ENCODE measurements at places on chromosomes 11 and 22. TPM values are rescaled to one million over a fixed set of nuclear protein-coding genes. Genes with fewer than 3 reads are reported as not detected.
A peak's percentile ranks its signal among the peaks of the same experiment; 100 is the strongest.

The FGF3 gene
- not detected for total RNA-seq

- peaks cover 5% of the 10 kb centered on the region for H3K36me3 ChIP-seq
- H3K4me3 ChIP-seq: no peak overlapping the region
- no peak for DNase-seq
- no peak overlapping the region for H3K27ac ChIP-seq
- H3K4me1 ChIP-seq: no peaks in the 10 kb centered on the region
These were observed 10.3 kb downstream of the PIK3C2A start for GRCh38 chr11:17197431-17197898.

GRCh38 chr22:40204321-40205116 lies 26.8 kb downstream of the TNRC6B start:
- no peaks in the 10 kb centered on the region for H3K27me3 ChIP-seq
- no peak overlapping the region for H3K4me3 ChIP-seq
- no peaks in the 10 kb centered on the region for H3K36me3 ChIP-seq
- peak overlapping the region; percentile 94 for H3K27ac ChIP-seq
- no peak for DNase-seq

GRCh38 chr11:827897-828192 lies at the start of gene CRACR2B:
CRACR2B (plus strand) TSS chr11:827919; CDS start chr11:828608, 689 bp downstream.
- H3K36me3 ChIP-seq: peaks cover 3% of the 10 kb centered on the region
- peak within 1 kb of the TSS; percentile 89 for H3K4me3 ChIP-seq
- no peak within 1 kb of the TSS for H3K27ac ChIP-seq
- H3K27me3 ChIP-seq: peaks cover 36% of the 10 kb centered on the region
- no peak for DNase-seq

DNA sequence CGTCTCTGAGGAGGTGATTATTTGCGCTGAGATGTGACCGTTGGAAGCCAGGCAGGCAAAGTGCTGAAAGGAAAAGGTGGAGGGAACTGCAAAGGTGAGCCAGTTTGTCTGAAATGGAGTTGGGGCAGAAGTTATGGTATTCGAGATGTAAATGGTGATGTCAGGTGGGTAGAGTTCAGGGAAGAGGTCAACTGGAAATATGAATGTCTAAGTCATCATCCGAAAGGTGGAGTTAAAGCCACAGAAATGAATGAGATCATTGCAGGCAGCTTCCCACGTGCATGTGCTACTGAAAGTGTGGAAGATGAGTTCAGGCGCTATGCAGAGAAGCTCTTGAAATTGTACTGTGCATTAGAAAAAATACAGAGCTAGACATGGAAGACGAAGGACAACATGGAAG lies 2.2 kb upstream of the BPIFC start:
- peaks cover 34% of the 10 kb centered on the region for H3K27me3 ChIP-seq
- H3K27ac ChIP-seq: no peak overlapping the region
- H3K36me3 ChIP-seq: no peaks in the 10 kb centered on the region
- H3K4me3 ChIP-seq: no peak overlapping the region
- DNase-seq: no peak

The OR52H1 gene
- total RNA-seq: not detected

GRCh38 chr11:95563173-95563572 lies 226.4 kb downstream of the FAM76B start:
- H3K4me3 ChIP-seq: no peak overlapping the region
- H3K4me1 ChIP-seq: peaks cover 27% of the 10 kb centered on the region
- H3K27me3 ChIP-seq: peaks cover 9% of the 10 kb centered on the region
- no peaks in the 10 kb centered on the region for H3K36me3 ChIP-seq

GRCh38 chr22:38753948-38754750 lies 1.6 kb downstream of the SUN2 start:
- DNase-seq: no peak
- H3K27ac ChIP-seq: peak overlapping the region; percentile 58
- peaks cover 74% of the 10 kb centered on the region for H3K4me1 ChIP-seq
- peak overlapping the region; percentile 93 for H3K4me3 ChIP-seq
- peaks cover 18% of the 10 kb centered on the region for H3K36me3 ChIP-seq

The TMEM121B gene
- total RNA-seq: 0.07 TPM

DNA sequence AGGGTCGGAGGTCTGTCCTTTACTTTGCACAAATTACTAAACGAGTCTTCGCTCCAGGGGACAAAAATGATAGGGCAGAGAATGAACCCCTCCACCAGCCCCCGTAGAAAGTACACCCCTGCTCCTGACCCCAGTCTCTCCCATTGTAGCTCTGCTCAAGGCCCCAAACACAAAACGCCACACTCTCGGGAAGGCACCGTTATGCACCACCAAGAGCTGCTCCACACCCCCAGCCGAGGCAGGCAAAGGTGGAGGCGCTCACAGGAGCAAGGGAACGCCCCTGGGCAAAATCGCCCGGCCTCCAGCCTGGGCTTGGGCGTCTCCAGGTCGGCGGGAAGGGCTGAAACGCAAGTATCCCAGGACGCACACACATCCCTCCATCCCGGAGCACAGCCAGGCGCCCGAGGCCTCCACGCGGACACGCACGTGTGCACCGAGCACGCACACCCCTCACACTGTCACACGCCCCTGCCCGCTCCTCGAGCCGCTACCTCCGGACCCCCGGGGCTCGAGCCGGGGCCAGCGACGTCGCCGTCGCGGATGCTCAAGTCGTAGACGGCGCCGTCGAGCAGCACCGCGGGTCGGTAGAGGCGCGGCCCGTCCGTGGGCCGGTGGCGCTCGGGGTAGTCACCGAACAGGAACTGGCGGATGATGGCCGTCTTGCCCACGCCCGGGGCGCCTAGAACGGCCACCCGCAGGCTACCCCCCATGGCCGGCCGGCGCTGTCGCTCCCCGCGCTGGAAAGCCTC lies 786 bp downstream of the RASL10A start:
- H3K27ac ChIP-seq: no peak overlapping the region
- peak overlapping the region; percentile 66 for H3K4me3 ChIP-seq
- DNase-seq: no peak
- H3K27me3 ChIP-seq: peaks cover 37% of the 10 kb centered on the region
- H3K36me3 ChIP-seq: no peaks in the 10 kb centered on the region
- H3K4me1 ChIP-seq: peaks cover 13% of the 10 kb centered on the region

The P2RY6 gene
- not detected for total RNA-seq

DNA sequence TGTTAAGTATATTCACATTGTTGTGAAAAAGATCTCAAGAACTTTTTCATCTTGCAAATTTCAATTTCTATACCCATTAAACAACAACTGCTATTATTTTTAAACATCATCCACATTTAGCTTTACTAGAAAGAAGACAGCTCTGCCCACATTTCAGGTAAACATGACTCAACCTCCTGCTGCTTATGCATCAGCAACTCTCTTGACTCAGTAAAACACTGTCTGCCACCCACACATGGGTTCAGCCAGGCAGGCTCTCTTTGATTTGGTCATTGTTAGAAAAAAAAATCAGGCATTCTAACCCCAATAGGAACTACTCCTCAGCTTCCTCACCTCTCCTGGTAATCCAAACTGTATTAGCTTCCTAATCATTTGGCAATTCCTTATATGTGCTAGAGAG lies 5.1 kb upstream of the ENDOD1 start:
- H3K4me1 ChIP-seq: peaks cover 50% of the 10 kb centered on the region
- H3K36me3 ChIP-seq: peaks cover 4% of the 10 kb centered on the region
- DNase-seq: peak; percentile 74
- no peaks in the 10 kb centered on the region for H3K27me3 ChIP-seq
- peak overlapping the region; percentile 2 for H3K4me3 ChIP-seq

DNA sequence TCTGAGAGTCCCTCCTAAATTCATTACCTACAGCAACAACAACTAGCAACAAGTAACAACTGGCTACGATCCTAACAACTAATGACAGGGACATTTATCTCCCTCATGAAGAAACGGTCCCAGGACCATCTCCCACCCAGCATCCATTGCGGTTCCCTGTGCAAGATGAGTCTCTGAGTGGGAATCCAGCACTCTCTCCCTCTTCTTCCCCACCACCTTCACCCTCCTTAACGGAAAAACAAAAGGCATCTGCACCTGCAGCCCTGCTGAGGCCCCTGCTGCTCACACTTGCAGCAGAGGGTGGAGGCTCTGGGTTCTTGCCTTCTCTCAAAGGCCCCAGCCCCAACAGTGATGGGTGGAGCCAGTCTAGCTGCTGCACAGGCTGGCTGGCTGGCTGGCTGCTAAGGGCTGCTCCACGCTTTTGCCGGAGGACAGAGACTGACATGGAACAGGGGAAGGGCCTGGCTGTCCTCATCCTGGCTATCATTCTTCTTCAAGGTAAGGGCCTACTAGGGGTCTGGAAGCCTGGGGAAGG lies at the start of gene CD3G:
CD3G (plus strand) TSS at position 364 of the 535 bp plus-strand sequence; CDS start at position 444, 80 bp downstream.
- no peaks in the 10 kb centered on the region for H3K27me3 ChIP-seq
- peaks cover 86% of the 10 kb centered on the region for H3K4me1 ChIP-seq
- peaks cover 30% of the 10 kb centered on the region for H3K36me3 ChIP-seq
- H3K4me3 ChIP-seq: peak within 1 kb of the TSS; percentile 90
- H3K27ac ChIP-seq: peak within 1 kb of the TSS; percentile 99

The OR5T1 gene
- total RNA-seq: not detected
